ENCODE measurements at places on chromosomes 2 and 18. TPM values are rescaled to one million over a fixed set of nuclear protein-coding genes. Genes with fewer than 3 reads are reported as not detected.

Gene RAMP1
- total RNA-seq, result 1.6 TPM

Gene AOX1
- total RNA-seq, result 4.8 TPM

DNA sequence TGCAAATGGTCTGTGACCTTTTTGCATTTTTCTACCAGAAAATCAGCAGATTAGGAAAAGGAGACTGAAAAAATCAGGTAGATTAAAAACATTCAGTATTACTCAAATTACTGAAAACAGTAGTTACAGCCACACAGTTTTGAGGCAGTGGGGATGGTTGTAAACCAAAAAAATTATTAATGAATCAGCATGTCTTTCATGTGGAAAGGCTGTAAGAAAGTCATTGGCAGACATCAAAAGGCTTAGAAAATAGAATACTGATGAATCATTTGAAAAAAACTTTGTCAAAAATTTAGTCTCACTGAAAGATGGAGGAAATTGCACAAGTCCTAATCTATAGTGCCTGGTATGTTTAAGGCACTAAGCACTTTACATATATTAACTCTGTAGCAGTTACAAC lies 133.9 kb upstream of the GCFC2 start:
- DNase-seq, result no peak

Gene SLC38A11
- total RNA-seq, result not detected

Gene CNDP1
- not detected for total RNA-seq

- peak; percentile 74 for DNase-seq
These were observed 40.1 kb downstream of the SLC4A1AP start for GRCh38 chr2:27703638-27704341.

Gene DHRS9
- 1.9 TPM for total RNA-seq

DNA sequence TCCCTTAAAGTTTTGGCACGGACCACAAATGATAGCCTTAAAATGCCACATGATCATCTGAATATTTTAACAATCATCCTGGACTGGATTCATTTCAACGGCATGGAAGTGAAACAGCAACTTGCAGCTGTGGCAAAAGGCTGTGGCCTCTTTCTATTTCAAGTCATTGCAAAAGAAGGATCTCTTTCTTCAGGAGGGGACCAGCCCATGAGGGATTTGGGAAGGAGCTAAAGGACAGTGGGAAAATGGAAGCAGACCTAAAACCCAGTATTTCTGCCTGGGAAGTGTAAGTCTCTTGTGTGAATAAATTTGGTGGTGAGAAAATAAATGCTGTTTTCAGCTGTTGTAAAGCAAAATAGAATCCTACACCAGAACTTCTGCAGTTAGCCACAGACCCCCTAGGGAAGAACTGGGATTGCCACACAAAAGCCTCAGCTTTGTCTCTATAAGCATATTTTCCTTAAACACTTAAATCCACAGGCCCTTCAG lies 107.3 kb upstream of the ZFP36L2 start:
- no peak for DNase-seq

GRCh38 chr2:923832-924601 lies 26.6 kb upstream of the SNTG2 start:
- no peak for DNase-seq

DNA sequence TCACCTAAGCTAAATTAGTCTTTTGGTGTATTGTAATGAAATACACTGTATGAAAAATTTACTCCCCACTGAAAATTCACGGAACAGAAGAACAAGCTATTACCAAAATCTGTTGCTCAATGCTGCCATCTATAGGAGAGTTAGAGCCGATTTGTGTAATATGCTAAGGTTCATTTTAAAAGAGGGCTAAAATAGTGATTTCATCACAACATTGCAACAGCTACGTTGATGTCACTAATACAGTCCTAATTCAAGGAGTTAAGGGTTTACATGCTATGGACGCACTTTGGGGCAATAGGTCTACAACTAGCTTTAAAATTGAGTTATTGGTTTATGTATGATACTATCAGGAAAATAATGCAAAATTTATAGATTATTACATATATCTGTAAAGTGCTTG lies 3.0 kb upstream of the IRS1 start:
- peak; percentile 67 for DNase-seq

DNA sequence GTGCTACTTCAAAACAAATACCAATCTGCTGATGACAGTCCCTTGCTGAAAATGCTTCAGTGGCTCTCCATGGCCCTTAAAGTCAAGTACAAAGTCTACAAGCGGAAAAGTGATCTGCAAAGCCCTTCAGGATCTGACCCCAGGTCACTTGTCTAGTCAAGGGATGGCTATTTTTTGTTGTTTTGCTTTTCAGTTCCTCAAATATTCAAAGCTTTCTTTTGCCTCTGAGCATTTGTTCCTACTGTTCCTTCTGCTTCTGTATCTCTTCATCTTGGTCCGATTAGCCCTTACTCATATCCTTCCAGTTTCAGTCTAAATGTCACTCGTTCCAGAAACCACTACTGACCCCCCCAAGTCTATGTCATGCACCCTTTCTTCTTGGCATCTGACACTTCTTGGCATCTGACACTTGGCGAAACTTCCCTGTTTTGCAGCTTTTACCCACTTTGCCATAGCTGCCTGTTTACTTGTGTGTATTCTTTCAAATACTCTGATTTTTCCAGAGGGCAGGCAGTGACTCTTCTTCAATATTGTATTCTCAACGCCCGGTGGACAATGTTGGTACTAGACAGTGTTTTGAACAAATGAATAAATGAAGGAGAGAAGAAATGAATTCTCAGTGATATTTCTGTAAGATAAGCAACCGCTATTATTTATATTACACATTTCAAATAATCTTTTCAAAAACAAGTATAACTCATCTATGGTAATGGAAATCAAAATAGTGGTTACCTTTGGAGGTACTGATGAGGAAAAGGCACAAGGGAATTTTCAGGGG lies 175.9 kb upstream of the FN1 start:
- no peak for DNase-seq

DNA sequence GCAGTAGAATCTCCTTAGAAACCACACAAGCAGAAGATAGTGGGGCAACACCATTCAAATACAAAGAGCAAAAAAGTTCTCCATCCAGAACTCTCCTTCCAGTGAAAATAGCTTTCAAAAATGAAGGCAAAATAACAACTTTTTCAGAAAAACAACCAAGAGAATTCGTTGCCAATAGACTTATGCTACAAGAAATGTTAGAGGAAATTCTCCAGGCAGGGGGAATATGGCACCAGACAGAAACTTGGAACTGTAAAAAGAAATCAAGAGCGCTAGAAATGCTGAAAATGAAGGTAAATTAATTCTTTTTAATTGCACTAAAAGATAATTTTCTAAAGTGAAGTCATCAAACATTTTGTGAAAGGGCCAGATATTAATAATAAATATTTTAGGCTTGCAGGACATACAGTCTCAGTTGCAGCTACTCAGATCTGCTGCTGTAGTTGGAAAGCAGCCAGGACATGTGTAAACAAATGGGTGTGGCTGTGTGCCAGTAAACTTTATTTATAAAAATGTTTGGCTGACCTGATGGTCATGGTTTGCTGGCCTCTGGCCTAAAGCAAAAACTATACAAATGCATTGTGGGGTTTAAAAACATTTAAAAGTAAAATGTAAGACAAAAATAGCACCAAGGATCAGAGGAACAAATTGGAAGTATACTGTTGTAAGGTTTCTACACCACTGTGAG lies 73.7 kb upstream of the TGFA start:
- no peak for DNase-seq

DNA sequence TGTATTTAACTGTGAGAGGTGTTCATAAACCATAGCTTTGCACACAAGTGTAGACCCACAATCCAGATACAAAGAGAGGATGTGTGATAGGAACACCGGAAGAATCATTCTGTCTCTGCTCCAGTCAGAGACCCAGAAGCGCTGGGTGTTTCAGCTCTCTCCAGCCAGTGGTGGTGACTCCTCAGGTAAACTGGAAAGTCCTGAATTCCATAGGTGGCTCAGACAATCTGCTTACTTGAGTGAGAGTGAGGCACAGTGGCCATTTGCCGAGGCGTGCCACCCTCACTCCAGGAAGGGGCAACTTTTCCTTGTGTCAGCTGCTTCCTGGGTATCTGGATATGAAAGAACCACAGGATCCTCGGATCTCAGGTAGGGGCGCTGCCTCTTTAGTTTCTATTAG lies 171.5 kb downstream of the KCNS3 start:
- DNase-seq, result no peak

Gene INPP5D
- total RNA-seq, result 302 TPM

Gene TEKT4
- total RNA-seq, result not detected

Gene WDCP
- total RNA-seq, result 7.8 TPM

Gene ARHGAP25
- total RNA-seq, result 43.6 TPM

DNA sequence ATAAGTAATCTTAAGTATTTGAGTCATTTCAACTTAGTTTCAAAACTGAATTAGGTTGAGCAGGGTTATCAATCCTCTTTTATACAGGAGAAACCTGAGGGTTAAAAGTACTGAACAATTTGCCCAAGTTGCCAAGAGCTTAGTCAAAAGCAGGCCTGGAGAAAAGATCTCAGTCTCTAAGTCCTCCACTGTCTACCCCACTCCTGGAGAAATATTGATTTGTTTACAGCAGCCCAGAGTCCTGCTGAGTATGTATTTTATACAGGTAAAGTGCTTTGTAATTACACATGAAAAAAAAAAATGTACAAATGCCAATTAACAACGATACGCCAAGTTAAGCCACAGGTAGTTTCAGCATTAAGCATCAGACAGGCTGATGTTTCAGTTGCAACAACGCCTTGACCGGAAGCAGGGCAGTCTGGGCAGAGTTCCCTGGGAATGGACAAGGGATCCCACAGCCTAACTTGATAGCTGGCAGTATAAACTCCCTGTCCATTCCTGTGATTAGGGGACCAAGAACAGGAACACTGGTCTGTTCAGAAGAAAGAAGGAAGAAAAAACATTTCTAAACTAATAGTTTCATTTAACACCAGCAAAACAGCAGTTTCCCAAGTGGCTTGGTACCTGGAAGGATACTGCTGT lies 132.9 kb downstream of the MYO5B start:
- DNase-seq, result no peak

DNA sequence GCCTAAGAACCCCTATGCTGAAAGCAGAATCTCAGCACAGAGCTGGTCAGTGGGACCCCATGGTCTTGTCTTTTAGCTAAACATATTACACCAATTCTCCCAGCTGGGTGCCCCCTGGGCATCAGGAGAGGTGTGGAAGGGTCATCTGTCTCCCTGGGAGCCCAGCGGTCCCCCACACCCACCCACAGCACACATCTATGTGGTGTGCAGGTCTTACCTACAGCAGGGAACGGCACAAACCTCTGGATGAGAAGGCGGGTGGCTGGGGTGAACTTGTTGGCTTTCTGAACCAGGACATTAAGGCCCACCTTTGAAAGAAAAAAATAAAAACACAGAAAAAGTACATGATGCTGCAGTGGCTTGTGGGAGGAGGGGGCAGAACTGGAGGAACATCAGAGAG lies 70.7 kb downstream of the EMX1 start:
- no peak for DNase-seq

- no peak for DNase-seq
These were observed 1002.8 kb upstream of the NRXN1 start for GRCh38 chr2:52034706-52035105.

DNA sequence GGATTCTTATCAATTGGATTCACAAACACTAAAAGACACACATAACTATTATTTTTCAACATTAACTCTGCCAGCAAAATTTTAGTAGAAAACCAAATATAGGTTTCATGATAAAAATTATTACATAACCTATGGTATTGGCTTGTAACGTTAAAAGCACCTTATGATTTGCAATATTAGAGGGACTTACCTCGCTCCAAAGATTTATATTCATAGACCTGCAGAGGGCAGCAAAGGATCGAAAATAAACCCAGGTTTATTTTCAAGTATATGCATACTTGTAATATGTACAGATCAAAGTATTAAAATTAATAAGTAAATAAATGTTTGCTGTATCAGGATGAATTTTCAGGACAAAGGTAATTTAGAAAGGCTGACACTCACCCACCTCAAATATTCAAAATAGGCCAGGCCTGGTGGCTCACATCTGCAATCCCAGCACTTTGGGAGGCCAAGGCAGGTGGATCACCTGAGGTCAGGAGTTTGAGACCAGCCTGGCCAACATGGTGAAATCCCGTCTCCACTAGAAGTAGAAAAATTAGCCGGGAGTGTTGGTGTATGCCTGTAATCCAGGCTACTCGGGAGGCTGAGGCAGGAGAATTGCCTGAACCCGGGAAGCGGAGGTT lies 45.3 kb downstream of the LRPPRC start:
- DNase-seq, result peak; percentile 85

GRCh38 chr2:209614690-209615369 lies 156.8 kb upstream of the UNC80 start:
- no peak for DNase-seq

Gene CFAP65
- total RNA-seq, result not detected

GRCh38 chr2:179132076-179132475 lies 82.1 kb upstream of the CCDC141 start:
- DNase-seq, result no peak

DNA sequence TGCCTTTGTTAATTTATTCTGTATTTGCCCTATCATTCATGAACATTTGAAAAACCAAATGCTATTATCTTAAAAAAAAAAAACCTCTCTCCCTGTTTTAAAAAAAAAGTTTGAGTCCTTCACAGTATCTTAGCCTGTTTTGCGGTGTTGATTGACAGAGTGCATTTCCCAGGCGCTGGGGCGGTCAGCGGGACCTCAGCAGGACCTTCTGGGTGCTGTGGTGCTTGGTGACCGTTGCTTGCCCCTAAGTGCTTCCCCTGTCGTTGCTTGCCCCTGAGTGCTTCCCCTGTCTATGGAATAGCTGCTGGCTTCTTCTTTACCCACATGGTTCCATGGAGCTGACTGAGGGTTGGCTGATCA lies 12.1 kb downstream of the ATP6V1C2 start:
- no peak for DNase-seq

- DNase-seq, result no peak
These were observed 72.2 kb upstream of the RBM44 start for GRCh38 chr2:237726401-237726830.

- no peak for DNase-seq
These were observed 6.1 kb upstream of the OTOF start for GRCh38 chr2:26483957-26484565.

Gene EFEMP1
- 0.27 TPM for total RNA-seq

Gene KYNU
- total RNA-seq, result 0.54 TPM

DNA sequence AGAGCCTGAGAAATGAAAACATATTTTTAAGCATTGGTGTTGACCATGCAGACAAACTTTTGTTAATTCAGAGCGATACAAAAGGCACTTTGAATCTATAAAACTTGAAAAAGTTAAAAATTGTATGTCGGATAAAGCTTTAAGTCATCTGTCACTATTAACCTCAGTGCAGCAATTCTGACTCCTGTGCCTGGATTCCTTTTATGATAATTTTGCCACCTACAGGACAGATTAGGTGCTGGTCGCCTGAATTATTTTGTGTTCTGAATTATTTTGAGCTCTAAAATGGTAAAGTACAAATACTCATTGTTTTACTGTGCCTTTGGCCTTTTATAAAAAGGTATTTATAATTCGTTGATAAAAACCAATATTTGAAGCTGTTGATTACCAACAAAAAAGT lies 19.4 kb upstream of the RNF138 start:
- DNase-seq, result peak; percentile 75
